ENCODE measurements at places on chromosomes 6 and 20.

- DNase-seq: no peak
Observed at GRCh38 chr20:63411898-63412631, 50.9 kb upstream of the CHRNA4 start.

- DNase-seq: no peak
Observed at GRCh38 chr6:82185948-82186535, 61.5 kb downstream of the IBTK start.

- no peak for DNase-seq
Observed at GRCh38 chr6:95866732-95867131, 149.0 kb upstream of the FUT9 start.

GRCh38 chr6:163950159-163950558 is 535.6 kb downstream of the QKI start:
- no peak for DNase-seq

DNA sequence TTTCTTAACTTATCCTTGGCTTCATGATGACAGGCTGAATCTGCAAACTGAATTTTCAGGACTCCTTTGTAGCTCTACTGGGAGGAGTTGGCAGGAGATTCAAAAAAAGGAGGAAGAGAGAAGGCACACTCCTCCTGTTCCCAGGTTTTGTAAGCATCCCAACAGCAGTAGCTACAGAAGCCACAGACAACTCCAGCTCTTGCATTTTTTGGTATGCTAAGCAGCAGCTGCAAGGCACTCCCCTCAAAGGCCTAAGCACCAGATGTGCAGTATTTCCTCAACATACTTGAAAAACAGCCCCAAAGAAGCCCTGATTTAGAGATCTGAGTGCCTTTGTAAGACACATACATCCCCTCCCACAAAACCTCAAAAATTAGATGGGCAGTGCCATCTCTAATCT is 328.6 kb upstream of the SYNCRIP start:
- DNase-seq: no peak

GRCh38 chr6:72826037-72826436 is 204.2 kb downstream of the KCNQ5 start:
- DNase-seq: no peak

DNA sequence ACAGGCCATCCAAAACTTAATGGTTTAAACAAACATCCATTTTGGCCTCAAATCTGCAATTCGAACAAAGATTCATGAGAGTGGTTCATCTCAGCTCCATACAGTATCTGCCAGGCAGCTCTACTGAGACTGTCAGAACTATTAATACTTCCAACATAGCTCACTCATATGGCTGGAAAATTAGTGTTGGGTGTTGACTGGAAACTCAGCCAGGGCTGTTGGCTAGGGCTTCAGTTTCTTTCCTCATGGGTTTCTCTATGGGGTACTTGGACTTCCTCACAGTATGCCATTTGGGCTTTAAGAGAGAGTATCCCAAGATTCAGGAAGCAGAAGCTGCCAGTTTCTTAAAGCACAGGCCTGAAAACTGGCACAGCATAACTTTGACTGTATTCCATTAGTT is 240.3 kb downstream of the TPBG start:
- no peak for DNase-seq

- DNase-seq: no peak
Observed at GRCh38 chr20:57548177-57549058, 12.5 kb upstream of the PCK1 start.

DNA sequence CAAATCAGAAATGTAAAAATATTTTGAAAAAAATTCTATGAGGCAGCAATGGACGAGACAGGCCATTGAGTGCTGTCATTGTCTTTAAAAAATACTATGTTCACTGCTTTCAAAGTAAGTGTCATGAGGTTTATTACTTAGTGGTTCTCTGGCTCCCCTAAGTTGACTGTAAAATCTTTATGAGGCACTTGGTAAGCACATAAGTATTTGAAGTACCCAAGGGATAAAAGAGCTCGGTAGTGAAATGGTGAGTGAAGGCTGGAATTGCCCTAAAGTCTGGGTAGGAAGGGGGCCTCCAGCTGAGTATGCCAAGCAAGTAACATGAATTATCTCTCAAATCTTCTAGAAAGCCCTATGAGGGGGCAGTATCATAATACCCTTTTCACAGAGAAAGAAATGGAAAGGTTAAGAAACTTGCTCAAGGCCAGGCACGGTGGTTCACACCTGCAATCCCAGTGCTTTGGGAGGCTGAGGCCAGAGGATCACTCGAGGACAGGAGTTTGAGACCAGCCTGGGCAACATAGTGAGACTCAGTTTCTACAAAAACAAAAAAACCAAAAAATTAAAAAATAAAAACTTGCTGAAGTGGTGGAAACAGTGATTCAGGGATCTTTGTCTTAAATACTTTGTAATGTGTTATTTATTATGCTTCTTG is 5.5 kb upstream of the CTCFL start:
- DNase-seq: no peak

DNA sequence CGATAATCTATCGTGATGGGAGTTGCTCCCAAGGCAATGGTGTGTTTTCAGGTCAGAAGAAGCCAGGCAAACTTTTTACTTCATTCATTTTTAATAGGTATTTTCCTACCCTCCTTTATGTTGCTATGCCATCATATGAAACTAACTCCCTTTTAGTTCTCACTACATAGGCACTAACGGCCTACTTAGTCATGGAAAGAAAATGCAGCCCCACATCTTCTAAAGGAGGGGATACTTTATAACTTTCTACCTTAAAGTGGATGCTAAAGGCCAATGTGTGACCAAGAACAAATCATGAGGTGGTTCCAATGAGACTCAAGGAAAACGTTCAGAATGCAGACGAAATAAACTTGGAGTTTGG is 193.8 kb downstream of the FOXA2 start:
- DNase-seq: no peak

GRCh38 chr20:2557873-2558580 is 21.7 kb downstream of the TMC2 start:
- no peak for DNase-seq

DNA sequence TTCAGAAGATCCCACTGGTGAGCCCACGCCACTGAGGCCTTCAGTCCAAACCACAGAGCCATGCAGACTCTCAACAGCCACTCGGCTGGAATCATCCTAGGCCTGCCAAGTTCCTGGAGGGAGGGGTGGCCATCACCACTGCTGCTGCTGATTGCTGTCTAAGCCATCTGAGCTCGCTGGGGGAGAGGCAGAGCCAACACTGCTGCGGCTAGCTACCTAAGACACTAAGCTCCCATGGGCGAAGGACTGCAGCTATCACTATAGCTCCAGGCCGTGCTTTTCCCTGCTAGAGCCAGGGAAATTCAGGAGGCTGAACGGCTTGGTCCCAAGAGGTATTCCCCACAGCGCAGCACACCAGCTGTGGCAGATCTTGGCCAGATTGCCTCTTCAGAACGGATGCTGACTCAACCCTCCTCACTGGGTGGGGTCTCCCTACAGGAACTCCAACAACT is 73.6 kb downstream of the TBC1D32 start:
- no peak for DNase-seq
